G401 (cell line): ENCODE measurements at places on chromosomes 1 and 21. TPM values are rescaled to one million over a fixed set of nuclear protein-coding genes. Genes with fewer than 3 reads are reported as not detected.

Gene ITGB2
- not detected in 2 replicates for total RNA-seq

Gene PLA2G2A
- total RNA-seq: not detected in 2 replicates

Gene PRAMEF15
- 0.12 and 0.24 TPM in 2 replicates for total RNA-seq

Gene SLC5A3
- total RNA-seq: 33.8 and 48.4 TPM in 2 replicates

Gene CAMK2N1
- total RNA-seq: not detected in 2 replicates

Gene RGS18
- total RNA-seq: not detected in 2 replicates
